ENCODE measurements at places on chromosomes 2 and 18.
A peak's percentile ranks its signal among the peaks of the same experiment; 100 is the strongest.

DNA sequence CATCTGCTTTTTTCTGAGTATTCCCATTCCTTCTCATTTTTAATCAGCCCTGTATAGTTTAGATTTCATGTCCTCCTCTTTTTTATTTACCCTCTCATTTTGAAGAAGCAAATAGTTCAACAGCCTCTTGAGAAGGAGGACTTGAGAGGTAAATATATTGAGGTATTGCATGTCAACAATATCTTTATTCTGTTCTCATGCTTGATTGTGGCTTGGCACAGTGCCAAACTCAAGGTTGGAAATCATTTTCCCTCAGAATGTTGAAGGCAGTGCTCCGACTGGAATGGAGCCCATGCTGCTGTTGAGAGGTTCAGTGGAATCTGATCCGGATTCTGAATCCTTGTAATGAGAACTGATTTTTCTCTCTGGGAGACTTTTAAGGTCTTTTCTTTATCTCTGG, 31.0 kb upstream of the GALNT3 start:
- DNase-seq: no peak

- DNase-seq: no peak
Measured at GRCh38 chr18:59035591-59035990, 104.1 kb upstream of the SEC11C start.

DNA sequence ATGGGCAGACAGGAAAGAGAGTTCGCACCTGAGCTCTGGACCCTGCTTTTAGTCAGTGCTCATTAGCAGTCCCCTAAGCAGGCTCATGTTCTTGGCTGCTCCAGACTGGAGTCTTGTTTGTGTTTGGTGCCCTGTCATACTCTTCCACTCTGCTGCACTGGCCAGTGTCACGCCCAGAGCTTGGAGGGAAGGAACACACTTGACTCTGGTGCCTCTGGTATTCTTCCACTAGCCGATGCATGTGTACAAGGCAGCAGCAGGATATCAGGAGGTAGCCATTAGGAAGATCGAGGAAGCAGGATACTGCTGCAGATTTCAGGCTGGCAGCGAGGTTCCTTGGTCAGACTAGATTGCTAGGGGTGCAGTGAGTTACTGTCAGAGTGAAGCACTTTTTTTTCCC, 81.4 kb upstream of the B3GNT2 start:
- DNase-seq: no peak

GRCh38 chr2:188456114-188456909, 164.6 kb downstream of the GULP1 start:
- DNase-seq: no peak

DNA sequence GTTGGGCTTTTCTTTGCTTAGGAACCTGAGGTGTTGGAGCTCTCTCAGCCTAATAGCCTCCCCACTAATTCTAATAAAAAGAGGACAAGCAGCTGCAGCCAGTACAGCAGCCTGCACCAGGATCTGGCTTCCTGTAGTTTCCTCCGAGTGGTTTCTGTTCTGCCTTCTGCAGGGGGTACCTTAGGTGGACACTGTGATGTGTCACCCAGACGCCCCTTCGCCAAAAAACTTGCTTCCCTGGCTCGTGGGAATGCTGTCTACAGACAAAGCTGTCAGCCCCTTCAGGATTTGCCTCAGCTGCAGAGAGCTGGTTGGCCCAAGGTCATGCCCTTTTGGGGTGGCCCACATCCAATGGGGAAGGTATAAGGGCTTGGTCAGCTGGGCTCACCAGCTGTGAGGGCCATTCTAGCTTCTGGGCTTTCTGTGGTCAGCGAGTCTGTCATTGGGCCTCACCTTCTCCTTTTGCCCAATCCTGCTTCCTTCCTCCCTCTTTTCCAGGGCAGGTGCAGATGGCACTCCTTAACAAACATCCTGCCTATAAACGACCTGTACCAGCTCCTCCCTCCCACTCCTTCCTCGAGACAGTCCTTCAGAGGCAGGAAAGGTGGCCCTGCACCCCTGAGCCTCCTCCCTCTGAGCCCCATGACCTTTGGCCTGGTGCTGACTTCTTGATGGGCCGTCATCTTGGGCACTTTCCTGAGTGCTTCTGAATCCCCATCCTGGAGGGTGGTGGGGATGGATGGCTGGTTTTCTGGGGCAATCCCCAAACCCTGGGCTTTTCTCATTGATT, 44.0 kb upstream of the ROCK2 start:
- DNase-seq: no peak

DNA sequence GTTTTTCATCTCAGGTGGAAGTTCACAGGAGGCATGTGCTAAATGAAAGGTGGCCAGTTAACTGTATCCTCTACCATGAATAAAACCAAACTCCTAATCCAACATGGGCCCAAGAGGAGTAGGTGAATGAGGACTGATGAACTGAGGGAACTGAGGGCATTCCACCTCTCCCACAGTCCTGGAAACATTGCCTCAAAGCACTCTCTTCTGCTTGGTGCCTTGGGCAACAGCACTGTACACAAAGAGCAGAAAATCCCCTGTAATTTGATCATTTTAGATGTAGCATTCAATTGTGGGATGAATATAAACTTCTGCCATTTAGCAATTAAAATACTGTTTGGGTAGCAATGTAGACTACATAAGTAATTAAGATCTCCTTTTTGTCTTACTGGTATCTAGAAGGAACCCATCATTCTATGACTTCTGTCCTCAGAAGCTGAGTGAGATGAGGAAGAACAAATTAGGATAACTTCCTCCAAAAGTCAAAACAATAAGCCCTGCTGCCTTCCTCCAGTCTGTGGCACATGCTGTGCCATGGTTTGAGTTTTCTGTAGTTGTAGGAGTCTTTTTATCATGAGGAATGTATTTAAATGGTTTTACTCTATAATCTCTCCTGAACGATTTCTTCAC, 86.7 kb upstream of the ZEB2 start:
- no peak for DNase-seq

GRCh38 chr2:102422910-102423309, at the start of gene IL18RAP:
Gene IL18RAP (plus strand): TSS chr2:102423160. CDS start chr2:102423278, 118 bp downstream.
- DNase-seq: no peak

- DNase-seq: no peak
Measured at GRCh38 chr18:41395695-41396094, 559.3 kb upstream of the PIK3C3 start.

GRCh38 chr2:176066645-176067588, 16.8 kb downstream of the EVX2 start:
- no peak for DNase-seq

DNA sequence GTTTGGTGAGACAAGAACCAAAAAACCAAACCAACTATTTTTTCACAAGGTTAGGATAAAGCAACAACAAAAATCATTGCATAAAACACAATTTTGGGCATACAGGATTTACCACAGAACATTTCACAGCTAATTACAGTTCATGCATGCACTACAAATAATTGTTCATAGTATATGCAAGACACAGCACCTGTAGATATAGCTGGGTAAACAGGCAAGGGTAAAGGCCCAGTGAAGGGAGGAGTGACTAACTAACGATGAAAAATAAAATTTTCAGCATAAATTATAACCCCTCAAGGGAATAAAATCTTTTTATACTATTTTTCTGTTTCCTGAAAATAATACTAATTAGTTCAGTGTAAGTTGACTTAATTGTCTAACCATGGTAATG, 73.3 kb upstream of the CCDC141 start:
- no peak for DNase-seq

GRCh38 chr2:217510771-217511291, 492.0 kb downstream of the TNS1 start:
- peak; percentile 73 for DNase-seq

- DNase-seq: no peak
Measured at GRCh38 chr18:60245096-60245495, 127.5 kb downstream of the MC4R start.

DNA sequence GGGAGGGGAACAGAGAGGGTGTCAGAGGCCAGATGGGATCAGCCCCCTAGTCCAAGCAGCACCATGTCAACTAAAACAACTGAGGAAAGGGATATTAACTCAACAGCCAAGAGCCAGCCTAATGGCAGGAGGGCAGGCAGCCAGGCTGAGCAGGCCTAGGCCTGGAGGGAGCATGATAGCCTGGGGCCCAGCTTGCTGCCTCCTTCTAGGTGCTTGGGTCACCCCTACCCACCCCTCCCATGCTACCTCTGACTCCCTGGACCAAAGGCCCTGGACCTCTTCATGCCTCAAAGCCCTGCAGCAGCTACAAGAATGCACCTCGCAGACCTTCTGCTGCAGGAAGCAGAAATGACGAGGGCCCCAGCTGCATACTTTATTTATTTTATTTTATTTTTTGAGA, 22.1 kb upstream of the TNS1 start:
- no peak for DNase-seq

DNA sequence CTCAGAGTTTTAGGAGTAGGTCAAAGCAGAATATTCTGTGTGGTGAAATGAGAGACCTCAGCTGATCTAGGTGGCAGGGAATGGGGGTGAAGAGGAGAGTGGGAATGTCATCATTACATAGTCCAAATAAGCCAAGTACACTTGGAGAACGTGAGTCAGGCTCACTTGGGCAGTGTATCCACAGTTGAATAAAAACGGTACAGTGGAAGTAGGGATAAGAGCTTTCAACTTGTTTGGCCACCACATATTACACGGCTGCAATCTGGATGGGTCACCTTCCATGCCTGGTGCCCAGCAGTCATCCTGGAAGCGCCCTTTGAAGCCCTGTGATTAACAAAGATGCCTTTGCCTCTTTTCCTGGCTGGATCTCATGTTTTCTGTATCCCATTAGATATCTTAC, 28.6 kb downstream of the MIB1 start:
- no peak for DNase-seq

GRCh38 chr2:110991911-110992310, 128.8 kb upstream of the BCL2L11 start:
- DNase-seq: no peak
